Activated naive CD4-positive, alpha-beta T cell treated with anti-CD3 and anti-CD28 coated beads for 36 hours (primary cell): ENCODE measurements at places on chromosomes 1 and 21.

DNA sequence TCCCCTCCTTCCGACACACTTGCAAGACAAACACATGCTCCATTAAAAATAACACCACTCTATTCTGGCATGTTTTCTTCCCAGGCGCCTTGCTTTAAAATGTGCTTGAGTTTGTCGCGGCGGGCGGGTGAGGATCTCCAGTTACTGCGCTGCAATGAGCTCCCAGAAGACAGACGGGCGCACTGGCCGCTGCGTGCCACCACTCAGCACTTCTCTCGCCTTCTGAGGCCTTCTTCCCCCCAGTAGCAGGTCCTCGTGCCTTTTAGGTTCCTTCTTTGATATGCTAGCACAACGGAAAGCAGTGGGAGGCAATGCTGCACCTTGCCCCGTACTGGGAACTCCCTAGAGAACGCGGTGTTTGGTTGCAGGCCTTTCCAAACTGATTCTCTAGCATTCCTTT lies 279.5 kb upstream of the NR5A2 start:
- no peak for DNase-seq

DNA sequence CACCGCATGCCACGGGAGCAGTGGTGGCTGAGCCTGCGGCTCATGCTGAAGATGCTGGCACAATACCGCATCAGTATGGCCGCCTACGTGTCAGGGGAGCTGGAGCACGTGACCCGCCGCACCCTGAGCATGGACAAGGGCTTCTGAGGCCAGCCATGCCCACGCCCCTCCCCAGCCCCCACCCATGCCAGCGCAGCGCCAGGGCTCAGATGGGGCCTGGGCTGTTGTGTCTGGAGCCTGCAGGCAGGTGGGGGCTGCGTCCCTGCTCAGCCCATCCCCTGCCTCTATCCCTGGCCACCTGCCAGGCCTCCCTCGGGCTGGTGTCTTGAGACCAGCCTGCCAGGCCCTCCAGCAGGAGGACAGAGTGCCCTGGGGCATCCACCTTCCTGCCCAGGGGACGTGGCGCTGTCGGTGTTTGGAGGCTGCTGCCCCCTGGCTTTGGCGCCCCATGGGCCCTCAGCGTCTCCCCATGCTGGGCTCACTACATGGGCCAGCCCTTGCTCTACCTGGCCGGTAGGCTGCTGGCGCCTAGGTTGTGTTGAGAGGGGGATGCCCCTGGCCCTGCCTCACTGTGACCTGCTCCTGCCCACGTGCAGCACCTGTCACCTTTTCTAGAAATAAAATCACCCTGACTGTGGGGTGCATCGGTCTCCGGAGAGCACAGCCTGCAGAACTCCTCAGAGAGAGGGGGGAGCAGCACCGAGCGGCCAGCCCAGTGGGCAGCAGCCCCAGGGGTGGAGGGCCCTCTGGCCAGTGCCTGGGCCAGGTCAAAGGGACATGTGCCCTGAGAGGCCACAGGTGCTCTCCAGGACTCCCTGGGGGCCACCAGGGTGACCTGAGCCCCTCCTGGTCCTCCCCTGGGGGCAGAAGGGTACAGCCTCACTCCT lies 12.2 kb downstream of the CFAP410 start:
- DNase-seq, result no peak

- peak; percentile 46 for DNase-seq
Observed at GRCh38 chr1:89525169-89525855, 683 bp downstream of the LRRC8B start.

DNA sequence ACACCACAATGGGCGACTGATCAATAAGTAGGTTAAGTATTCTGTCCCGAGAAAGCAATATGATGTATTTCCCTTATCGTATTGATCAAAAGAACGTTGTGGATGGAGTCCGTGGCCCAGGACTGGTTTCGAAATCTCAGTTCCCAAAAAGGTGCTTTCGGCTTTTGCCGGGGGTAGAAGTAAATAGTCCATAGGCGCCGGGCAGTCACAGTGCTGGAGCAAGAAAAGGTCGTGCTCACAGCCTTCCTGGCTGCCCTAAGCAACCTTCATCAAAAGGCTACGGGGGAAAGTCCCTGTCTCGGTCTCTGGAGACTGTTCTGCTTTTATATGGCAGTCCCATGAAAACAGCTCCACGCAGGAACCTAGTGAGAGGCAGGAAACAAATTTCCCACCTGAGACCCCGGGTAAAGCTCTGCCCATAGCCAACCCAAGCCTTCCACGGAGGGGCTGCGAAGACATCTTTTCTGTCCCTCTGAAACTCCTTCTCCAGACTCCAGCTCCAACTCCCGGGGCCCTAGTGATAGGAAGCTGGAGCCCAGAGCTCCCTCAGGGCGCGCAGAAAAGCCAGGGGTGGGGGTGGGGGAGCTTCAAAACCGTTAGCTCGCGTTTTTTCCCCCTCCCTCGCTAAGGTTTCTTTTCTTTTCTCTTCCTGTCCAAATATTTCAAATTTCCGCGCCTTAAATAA lies 7.0 kb downstream of the CDKN2C start:
- peak; percentile 38 for DNase-seq

DNA sequence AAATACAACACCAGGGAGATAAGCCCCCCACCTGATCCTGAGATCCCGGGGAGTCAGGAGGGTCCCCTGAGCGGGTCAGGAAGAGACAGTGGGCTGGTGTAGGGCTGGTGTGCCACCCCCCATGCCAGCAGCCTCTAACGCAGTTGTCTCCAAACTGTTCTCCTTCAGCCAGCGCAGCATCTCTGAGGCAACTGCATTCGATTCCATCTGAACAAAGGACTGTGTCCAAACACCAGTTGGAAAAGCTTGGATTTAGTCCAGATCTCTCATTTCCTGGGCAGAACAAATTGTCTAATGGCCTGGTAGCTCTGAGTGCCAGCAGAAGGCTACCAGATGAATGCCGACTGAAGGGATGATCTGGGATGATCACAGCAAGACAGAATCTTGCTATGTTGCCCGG lies 44.1 kb upstream of the EIF4G3 start:
- DNase-seq, result no peak

DNA sequence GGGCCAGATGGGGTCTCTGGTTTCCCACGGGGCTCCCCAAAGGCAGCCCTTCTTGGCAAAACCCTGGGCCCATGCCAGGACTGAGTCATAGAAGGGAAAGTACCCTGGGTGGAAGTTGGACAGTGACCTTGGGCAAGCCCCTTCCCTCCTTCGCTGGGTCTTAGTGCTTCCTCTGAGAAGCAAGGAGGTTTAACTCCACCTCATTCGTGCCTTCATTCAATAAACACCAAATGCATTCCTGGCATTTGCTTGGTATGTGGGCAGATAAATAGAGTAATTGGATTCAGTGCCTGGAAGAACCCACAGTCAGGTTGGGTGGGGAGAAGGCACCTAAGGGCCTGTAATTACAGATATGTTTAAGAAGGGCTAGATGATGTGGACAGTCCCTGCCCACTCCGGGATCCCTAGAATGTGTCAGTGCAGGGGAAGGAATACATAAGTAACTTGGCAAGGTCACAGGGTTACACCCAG lies 36.3 kb upstream of the CITED4 start:
- DNase-seq, result peak; percentile 48

DNA sequence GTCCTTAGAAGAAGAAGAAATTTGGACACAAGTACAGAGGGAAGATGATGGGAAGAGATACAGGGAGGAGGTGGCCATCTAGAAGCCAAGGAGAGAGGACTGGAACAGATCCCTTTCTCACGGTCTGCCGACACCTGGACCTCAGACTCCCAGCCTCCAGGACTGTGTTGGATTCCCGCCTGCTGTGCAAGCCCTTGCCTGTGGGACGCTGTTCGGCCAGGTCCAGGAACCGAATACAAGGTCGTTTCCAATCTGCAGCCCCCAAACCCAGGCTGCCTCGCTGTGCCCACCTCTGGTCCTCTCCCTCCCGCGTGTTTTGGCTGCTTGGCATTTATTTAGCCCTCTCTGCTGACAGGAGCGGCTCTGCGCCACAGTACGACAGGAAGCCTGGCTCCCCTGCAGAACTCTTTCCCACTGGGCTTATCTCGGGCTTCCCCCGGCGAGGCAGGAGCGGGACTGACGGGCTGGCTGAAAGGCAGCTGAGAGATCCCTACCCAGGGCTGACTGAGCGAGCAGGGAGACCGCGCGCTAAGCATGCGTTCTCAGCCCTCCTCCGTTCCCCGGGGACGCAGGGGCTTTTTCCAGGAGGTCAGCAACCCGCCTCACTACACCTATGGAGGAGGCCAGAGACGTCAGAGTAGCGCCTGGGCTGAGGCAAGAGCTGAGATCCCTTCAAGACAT lies 238.4 kb downstream of the TNR start:
- no peak for DNase-seq

DNA sequence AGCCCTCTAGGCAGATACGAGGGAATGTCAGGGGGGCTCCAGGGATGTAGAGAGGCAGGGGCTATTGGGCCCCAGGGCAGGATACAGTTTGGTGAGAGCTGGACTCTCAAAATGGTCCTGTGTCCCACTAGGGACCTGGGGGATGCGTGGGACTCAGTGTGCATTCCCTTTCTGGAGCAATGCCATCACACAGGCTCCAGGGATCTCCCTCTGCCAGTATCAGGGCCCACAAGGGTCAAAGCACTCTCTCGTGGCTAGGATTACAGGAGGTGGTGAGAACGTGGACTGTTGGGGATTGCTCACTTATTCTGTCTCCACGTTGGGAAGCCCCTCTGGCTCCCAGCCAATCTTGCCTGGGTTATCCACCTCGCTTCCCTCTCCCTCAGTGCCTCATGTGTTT lies 25.8 kb downstream of the KIAA0319L start:
- no peak for DNase-seq

- DNase-seq, result no peak
Observed at GRCh38 chr21:29737186-29737585, 202.6 kb downstream of the GRIK1 start.

GRCh38 chr1:192475970-192476369 lies 99.6 kb upstream of the RGS1 start:
- DNase-seq, result no peak

DNA sequence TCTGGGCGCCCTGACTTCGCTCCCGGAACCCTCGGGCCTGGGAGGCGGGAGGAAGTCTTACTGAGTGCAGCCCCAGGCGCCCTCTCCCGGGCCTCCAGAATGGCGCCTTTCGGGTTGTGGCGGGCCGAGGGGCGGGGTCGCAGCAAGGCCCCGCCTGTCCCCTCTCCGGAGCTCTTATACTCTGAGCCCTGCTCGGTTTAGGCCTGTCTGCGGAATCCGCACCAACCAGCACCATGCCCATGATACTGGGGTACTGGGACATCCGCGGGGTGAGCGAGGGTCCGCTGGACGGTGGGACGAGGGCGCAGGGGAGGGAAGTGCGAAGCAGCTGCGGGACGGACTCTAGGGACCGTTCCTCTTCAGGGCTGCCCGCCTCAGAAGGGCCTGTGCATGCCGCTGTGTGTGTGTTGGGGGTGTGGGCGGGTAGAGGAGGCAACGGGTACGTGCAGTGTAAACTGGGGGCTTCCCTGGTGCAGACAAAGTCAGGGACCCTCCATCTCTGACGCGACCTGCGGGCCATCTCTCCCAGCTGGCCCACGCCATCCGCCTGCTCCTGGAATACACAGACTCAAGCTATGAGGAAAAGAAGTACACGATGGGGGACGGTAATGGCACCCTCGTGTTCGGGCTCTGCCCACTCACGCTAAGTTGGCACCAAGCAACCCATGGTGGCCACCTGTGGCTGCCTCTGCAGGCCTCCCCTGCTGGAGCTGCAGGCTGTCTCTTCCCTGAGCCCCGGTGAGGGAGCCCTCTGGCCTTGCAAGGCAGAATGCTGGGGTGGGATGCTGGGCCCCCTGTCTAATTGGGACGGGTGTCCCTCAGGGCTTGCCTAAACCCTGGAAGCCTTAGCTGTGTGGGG lies at the start of gene GSTM1:
GSTM1 (plus strand) TSS at position 177 of the 859 bp plus-strand sequence; CDS start at position 234, 57 bp downstream.
- DNase-seq, result no peak

DNA sequence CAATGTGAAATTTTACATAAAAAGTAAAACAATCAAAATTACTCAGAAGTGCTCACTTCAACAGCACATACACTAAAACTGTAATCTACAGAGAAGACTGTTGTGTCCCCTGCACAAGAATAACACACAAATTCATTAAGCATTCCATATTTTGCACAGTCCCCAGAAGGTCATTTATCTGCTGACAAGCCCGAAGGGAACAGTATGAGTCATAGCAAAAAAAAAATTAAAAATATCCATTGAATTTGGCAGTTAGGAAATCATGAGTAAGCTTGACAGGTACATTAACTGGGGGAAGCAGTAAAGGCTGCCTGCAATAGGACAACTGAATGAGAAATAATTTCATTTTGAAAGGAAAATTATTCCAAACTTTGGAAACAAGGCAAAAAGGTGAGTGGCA lies 3.3 kb upstream of the CACYBP start:
- DNase-seq, result no peak

- no peak for DNase-seq
Observed at GRCh38 chr1:69711190-69711930, 143.6 kb downstream of the LRRC7 start.

DNA sequence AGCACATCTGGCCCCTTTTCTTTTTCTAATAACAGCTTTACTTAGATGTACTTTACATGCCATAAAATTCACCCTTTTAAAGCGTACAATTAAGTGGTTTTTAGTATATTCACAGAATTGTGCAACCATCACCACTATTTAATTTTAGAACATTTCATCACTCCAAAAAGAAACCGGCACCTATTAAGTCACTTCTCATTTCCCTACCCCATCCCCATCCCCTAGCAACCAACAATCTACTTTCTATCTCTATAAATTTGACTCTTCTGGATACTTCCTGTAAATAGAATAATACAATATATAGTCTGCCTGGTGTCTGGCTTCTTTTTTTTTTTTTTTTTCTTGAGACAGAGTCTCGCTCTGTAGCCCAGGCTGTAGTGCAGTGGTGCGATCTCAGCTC lies 59.5 kb upstream of the ENAH start:
- DNase-seq, result no peak

GRCh38 chr1:244758708-244759107 lies 76.8 kb upstream of the COX20 start:
- DNase-seq, result no peak

- DNase-seq, result no peak
Observed at GRCh38 chr1:11600836-11601235, 53.4 kb downstream of the FBXO2 start.

GRCh38 chr1:14880456-14881316 lies 272.9 kb upstream of the TMEM51 start:
- DNase-seq, result no peak

DNA sequence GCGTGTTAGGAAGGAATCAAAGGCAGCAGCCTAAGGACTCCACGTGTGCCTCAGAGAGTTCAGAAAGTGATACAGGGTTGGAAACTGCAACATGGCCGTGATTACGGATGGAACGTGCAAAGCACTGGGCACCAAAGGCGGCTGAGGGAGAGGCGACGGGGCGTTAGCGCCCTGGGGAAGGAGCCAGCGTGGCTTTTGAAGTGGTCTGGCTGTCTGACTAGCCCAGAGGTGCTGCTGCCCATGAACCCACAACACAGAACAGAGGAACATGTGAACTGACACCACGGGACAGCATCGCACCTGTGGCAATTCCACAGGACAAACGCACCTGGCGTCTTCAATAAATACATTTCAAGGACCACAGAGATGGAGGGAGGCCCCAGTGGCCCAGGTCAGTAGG lies 18.0 kb upstream of the TMEM52 start:
- DNase-seq, result no peak

DNA sequence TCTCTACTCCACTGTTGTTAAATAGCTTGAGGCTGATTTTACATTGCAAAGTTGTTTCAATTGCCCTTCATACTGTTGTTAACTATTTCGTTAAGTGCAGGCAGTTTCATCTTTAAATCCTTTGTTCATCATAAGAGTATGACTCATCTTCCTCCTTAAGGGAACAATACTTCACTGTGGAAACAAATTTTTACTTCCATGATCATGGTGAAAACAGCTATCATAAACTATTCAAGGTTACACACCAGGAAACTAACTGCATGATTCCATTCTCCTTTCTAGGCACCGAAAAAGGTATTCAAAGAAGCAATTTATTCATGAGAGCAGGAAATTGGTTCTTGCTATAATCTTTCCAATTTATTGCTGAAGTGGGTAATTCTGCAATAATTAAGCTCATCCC lies 593.2 kb downstream of the LRRIQ3 start:
- DNase-seq, result no peak

GRCh38 chr21:32336711-32337110 lies 38.1 kb downstream of the MRAP start:
- no peak for DNase-seq
